ENCODE measurements at places on chromosomes 4 and X.

GRCh38 chrX:119682019-119682989 lies 10.7 kb downstream of the SEPTIN6 start:
- DNase-seq: no peak

- DNase-seq: no peak
Observed at GRCh38 chr4:6767748-6768538, 14.6 kb upstream of the KIAA0232 start.

DNA sequence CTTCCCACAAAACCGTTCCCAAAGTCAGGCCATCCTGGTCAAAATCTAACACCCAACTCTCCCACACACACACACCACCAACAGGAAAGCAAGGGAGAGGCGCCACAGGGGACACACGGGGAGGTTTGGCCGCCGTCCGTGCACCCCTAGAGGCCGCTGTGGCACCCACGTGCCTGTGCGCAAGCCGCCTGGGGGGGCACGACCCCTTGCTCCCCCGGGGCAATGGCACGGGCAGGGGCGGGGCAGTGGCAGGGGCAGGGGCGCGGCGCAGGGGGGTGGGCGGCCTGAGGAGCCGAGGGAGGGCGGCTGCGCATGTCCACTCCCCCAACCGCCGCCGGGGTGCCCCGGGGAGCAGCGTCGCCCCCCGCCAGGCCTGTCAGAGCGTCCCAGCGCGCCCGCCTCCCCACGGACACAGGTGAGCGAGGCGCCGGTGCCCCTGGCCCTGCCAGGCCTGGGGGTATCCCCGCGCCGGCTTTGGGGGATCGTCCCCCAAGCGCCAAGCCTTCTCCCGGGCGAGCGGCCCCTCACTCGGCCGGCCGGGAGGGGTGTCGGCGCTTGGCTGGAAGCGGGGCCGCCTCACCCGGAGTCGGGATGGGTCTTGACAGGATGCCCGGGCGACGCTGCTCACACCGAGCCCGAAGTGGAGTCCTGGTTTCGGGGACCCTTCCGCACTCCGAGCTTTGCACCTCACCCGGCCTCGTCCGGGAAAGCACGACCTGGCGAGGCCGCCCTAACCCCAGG lies at the start of gene ERAS:
Gene ERAS (plus strand): TSS at position 379 of the 741 bp plus-strand sequence. CDS start 2,611 bp downstream, outside the sequence.
- DNase-seq: no peak

GRCh38 chrX:1518512-1518911 lies 18.5 kb downstream of the P2RY8 start:
- no peak for DNase-seq

DNA sequence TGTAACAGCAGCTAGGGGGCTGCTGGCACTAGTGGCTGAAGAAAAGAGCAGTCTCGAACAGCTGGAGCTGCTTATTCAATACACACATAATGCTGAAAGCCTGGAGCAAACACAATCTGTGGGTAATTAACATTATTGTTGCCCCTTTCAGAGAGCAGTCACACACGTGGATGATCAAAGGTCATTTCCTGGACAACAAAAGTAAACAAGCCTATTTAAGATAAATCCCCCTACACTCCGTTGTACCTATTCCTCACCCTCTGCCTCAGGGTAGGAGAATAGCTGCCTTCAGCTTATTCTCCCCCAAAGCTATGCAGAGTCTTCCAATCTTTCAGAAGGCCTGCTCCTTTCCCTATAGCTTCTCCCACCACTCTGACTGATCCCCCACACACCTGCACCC lies 803.9 kb downstream of the C4orf33 start:
- DNase-seq: no peak

GRCh38 chrX:110989447-110989846 lies 106.5 kb upstream of the PAK3 start:
- no peak for DNase-seq

DNA sequence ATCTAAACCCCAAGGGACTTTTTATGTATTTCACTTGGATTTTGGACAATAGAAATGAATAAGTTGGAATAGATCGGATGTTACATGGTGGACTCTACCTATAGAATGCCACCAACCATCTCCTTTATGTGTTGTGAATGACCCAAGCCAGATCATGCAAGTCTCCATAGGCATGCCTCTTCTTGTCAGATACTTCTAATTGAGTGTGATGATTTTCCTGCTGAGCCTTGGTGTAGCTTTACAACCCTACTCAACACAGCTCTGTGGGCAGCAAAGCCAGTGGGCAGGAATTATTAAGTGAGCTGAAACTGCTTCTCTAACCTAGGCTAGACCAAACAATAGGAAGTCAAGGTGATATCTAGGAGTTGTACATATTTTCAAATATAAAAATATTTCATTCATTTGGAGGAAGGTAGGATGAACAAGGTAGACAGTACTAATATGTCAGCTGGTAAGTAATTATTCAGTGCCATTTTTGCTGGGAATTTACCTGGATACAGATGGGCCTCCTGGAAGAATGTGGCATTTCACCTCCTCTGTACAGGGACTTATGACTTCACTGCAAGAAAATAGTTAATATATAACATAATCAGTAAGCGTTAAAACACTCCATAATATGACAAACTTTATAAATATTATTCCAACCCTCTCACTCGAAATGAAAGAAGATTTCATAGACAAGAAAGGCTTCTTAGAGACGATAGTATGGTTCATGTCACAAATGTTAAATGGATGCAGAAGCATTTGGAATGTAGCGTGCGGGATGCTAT lies 298.0 kb upstream of the FAT1 start:
- no peak for DNase-seq

- DNase-seq: no peak
Observed at GRCh38 chrX:120617996-120618630, 11.7 kb downstream of the C1GALT1C1 start.

Data from EL (cell line).